Lower lobe of right lung (tissue), 2 donors: ENCODE measurements at places on chromosomes 7 and 10. TPM values are rescaled to one million over a fixed set of nuclear protein-coding genes. Genes with fewer than 3 reads are reported as not detected.

Gene LHPP
- 17.8 TPM for total RNA-seq

Gene RADIL
- 9.7 TPM for total RNA-seq

Gene CFAP46
- total RNA-seq, result 9.0 TPM

Gene CC2D2B
- 1.6 TPM for total RNA-seq

Gene ANKRD1
- total RNA-seq, result 47.5 TPM

Gene MINDY4
- total RNA-seq, result 13.8 TPM

Gene GALNT17
- total RNA-seq, result 6.6 TPM

Gene POMZP3
- total RNA-seq, result 10.8 TPM

Gene OR2A7
- 12.1 TPM for total RNA-seq

Gene OAT
- 54.2 TPM for total RNA-seq

Gene GRID2IP
- 0.41 TPM for total RNA-seq

Gene CALHM3
- total RNA-seq, result not detected

Gene XRCC2
- total RNA-seq, result 0.86 TPM

Gene NPC1L1
- 0.21 TPM for total RNA-seq

Gene ITPRID1
- total RNA-seq, result 0.59 TPM

Gene DPYSL4
- 2.1 TPM for total RNA-seq

Gene PRKAR2B
- 10.3 TPM for total RNA-seq

Gene KIAA1217
- 37.2 TPM for total RNA-seq

Gene SPDYE9
- not detected for total RNA-seq

Gene TRPV5
- total RNA-seq, result not detected

Gene SDK1
- total RNA-seq, result 10.0 TPM

Gene EVX1
- total RNA-seq, result not detected

Gene MACC1
- total RNA-seq, result 24.7 TPM

Gene ATAD1
- 51.2 TPM for total RNA-seq

Gene OR13A1
- not detected for total RNA-seq

Gene C7orf57
- 1.6 TPM for total RNA-seq

Gene HMX3
- not detected for total RNA-seq

Gene TPK1
- 9.0 TPM for total RNA-seq

Gene TRIM50
- total RNA-seq, result not detected

Gene MBL2
- not detected for total RNA-seq
